ENCODE measurements at places on chromosomes 1 and 21.

- no peak for DNase-seq
Measured at GRCh38 chr1:111176678-111177077, 23.8 kb downstream of the DENND2D start.

DNA sequence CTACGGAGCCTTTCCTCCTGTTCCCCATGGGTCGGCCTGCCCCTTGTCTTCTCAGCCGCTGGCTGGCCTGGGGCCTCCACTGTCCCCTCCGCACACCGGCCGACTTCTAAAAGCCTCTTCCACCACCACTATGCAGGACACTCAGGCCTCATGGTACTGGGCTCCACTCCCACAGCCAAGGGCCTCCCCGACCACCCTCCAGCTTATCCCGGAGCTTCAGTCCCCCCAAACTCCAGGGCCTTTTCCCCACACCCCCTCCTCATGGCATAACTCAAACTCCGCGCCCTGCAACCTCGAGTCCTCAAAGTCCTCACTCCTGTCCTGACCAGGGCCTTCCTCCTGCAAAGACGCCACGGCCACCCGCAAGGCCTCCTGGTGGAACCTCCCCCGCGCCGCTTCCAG lies 2.0 kb downstream of the LRRC41 start:
- no peak for DNase-seq

DNA sequence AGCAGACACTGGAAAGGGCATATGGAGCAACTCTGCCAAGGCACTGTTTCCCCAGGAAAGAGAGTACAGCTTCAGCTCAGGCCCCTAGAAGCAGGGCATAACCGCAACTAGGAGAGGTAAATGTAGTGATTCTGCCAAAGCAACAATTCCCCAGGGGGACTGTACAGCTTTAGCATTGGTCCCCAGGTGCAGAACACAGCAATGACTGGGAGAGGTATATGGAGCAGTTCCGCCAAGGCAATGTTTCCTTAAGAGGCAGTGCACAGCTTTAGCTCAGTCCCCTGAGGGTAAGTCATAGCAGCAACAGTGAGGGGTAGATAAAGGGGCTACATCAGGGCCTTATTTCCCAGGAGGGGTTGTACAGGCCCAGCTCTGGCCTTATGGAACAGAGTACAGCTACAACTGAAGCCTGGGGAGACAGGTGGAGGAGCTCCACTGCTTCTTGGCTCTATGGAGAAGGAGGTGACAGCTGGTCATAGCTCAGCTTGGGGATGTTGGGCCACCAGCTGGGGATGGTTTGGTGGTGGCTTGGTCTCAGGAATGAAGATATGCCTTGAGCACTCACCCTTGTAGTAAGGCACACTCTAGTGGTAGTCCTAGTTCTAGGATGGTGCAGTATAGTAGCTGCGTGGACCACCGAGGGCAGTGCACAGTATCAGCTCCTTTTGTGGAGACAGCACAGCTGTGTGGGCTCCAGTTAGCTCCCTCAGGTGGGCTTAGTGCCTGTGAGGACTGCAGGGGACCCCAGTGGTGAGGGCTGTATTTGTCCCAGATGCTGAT lies 582.7 kb downstream of the PTPRC start:
- DNase-seq: no peak

GRCh38 chr21:34100790-34101189 lies 27.4 kb downstream of the MRPS6 start:
- no peak for DNase-seq

DNA sequence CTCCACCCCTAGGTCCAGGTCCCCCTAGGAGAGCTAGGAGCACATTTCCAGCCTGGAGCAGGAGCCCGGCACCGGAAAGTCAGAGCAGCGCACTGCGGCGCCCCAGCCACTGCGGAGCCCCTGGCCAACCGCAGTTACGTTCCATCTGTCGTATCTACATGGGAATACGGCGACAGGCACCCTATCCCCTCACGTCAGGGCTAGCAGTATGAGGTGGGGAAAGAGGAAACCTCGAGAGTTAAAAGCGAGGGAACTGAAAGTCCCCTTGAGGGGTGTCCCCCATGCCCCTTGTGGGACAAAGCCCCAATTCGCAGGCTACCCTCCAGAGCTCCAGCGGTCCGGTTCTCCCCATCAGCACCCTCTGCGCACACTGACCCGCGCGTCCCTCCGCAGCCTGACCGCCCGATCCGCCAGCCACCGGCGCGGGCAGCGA lies 995 bp downstream of the COLGALT2 start:
- DNase-seq: no peak

DNA sequence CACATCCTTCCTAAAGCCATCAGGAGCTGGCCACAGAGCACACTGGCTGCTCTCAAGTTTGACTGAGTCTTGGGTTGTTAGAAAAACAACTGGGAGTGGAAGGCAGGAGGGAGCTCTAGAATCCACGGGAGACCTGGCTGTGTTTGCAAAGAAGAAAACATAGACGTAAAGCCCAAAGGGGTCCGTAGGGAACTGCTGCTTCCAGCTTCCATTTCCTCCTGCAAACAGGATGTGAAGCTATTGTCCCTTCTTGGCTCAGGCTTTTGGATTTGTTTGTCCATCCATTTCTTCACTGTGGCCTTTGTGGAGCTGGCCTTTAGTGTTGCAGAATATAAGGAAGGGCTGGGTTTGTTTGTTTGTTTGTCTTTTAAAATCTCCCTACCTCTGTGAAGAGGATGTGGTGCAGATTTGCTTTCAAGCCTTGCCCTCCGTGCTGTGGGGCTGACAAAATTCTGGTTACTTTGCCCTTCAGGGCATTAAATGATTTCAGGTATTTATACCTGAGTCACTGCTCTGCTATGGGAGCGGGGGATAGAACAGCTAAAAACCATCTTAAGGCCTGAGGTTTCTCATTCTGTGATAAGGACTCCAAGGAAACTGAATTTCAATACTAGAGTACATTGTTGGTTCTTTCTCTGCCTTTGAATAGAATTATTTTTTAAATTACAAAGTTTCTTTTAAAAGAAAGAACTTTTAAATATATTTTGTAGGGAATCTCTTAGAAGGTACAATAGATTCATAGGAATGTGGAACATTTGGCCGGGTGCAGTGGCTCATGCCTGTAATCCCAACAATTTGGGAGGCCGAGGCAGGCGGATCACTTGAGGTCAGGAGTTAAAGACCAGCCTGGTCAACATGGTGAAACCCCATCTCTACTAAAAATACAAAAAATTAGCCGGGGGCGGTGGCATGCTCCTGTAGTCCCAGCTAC lies 74.3 kb downstream of the MPZL1 start:
- DNase-seq: no peak

DNA sequence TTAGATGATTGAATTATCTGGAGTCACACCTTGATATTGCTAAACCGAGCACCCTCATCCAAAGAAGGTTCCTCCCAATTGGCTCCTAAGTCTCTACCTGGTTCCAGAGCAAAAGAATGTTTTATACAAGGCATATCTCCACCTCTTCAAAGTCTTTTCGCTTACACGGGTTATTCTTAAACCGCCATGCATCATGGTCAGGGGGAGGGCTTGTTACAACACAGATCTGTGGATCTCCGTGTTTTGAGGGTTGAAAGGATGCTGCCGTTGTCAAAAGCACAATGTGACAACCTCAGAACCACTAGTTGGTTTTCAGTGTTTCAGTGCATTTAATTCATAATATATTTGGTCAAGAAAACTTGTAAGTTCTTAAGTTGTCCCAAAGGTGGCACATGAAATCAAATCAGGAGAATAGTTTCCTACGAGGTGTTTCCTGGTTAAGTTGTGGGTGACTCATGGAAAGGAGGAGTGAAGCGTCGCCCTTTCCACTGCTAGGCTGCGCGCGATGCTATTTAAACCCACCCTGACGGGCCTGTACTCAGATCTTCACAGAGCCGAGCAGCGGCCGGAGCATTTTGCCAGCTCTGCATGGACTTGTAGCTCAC lies 1531.6 kb upstream of the TPTE start:
- DNase-seq: no peak

DNA sequence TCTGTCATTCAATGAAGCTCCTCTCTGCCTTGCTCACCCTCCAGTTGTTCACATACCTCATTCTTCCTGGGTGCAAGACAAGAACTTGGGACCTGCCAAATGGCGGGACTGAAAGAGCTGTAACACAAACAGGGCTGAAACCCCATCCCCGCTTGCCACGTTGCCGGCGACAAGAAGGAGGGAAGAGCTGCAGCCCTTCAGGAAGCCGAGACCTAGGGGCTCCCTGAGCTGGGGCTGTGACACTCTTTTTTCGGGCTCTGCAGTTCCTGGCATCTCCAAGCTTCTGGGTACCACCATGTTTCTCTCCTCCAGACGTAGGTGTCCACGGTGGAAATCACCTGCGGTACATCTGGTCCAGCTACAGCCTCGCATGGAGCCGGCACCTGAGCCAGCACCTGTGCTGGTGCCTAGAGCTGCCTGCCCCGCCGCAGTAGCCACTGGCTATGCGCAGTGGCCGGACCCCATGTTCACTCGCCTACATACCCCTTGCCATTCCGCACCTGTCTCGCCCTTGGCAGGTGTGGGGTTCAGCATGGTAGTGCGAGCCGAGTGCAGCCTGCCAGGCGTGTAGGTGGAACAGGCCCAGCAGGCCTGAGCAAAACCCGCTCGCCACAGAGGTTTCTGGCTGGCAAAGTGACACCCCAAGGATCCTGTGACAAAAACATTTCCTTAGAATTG lies 367.0 kb upstream of the NEGR1 start:
- no peak for DNase-seq

DNA sequence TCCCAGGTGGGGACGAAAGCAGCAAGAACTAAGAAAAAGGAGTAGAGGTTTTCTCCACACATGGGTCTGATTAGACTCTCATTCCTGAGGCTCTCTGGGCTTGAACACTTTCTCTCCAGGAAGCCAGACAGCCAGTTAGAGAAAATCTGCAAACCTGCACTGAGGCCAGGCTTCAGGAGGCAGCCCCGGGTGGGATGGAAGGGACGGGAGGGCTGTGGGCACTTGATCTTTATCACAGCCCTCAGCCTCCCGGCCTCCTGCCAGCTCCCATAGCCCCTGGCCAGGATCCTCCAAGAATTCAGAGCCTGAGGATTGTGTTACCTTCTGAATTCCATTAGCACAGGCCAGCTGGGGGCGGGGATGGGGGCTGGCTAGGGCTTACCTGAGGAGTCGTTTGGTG lies 40.1 kb downstream of the SERTAD4 start:
- no peak for DNase-seq

- no peak for DNase-seq
Measured at GRCh38 chr21:36479415-36480402, at the start of gene CLDN14. TSS of gene CLDN14 (minus strand) at chr21:36480122. CDS start at chr21:36461695, 18,427 bp downstream.

DNA sequence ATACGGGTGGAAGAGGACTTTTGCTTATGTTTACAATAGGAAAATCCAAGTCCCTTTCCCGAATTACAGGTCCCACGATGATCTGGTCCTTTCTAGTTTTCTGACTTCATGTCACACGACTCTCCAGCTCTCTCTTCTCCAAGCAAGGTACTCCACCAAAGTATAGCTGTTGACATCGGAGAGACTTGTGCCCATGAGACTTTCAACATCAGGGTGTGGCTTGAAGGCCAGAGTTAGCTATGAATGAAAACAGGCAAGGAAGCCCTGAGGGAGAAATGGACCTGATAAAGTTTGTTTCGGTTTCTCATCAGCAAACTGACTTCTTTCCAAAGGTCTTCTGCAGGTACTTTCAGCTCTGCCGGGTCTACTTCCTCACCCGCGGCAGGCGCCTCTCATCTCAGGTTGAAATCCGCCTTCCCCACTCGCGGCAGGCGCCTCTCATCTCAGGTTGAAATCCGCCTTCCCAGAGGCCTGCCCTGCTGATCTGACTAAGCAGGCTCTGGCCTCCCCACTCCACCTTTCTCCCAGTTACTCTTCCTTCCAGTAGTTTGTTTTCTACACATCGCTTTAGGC lies 2.1 kb upstream of the PER3 start:
- no peak for DNase-seq

GRCh38 chr1:77757603-77758002 lies 2.0 kb downstream of the USP33 start:
- DNase-seq: no peak

DNA sequence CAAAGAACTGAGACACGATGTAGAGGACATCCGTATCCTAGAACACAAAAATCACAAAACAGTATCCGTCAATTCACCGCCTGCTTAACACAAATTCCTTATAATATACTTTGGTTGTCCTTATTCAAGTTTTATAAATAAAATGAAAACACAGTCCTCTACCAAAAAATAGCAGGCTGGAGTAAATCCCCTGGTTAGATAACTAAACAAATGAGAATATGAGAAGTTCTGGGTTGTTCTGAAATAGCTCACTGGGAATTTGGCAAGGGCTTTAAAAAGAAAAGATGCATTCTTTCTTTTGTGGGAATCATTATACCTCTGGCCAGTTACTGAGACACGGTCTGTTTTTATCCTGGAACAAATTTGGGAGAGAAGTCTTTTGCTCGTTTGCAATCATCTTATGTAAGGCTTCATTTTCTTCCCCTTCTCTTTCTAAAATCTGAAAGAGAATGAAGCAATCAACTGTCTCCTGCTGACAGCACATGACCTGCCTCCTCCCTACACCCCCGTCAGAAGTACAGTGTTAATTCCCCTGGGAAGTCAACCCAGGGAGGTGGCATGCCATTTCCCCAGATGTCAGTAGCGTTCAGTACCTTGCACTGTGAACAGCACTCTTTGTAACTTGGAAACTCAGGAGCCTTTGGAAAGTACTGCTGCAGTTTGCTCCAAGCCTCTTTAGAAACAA lies 37.1 kb upstream of the RAP1GAP start:
- DNase-seq: no peak

DNA sequence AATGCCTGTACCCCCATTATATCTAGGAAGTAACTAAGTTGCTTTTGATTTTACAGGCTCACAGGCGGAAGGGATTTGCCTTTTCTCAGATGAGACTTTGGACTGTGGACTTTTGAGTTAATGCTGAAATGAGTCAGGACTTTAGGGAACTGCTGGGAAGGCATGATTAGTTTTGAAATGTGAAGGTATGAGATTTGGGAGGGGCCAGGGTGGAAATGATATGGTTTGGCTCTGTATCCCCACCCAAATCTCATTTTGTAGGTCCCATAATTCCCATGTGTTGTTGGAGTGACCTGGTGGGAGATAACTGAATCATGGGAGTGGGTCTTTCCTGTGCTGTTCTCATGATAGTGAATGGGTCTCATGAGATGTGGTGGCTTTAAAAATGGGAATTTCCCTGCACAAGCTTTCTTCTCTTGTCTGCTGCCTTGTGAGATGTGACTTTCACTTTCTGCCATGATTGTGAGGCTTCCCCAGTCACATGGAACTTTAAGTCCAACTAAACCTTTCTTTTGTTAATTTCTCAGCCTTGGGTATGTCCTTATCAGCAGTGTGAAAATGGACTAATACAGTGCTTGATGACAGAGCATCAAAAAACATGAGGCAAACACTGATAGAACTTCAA lies 1119.5 kb downstream of the PLA2G4A start:
- DNase-seq: no peak

DNA sequence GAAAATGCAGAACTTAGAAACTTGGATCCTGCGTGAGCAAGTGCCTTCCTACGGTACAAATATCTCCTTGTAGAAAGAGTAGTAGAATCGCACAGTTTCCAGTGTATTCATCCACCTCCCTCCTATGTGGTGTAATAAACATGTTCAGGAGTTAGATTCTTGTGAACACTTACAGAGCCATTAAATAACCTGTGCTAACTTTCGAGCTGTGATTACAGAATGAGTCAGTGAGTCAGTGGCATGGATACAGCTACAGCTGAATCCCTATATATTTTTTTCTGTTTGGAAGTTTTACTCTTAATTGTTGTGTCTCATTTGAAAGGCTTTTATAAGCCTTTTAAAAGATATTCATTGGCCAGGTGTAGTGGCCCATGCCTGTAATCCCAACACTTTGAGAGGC lies 148.7 kb downstream of the EDEM3 start:
- no peak for DNase-seq

GRCh38 chr1:212595229-212595628 lies 13.3 kb upstream of the ATF3 start:
- no peak for DNase-seq

All from CD4-positive, alpha-beta T cell treated with Interleukin-2 at 100 ng/mL for 4 hours (primary cell).